RCC 7860 (cell line): ENCODE measurements at places on chromosomes 1 and 21.

GRCh38 chr1:244104309-244105060 is 53.4 kb downstream of the ZBTB18 start:
- DNase-seq = peak; percentile 99

DNA sequence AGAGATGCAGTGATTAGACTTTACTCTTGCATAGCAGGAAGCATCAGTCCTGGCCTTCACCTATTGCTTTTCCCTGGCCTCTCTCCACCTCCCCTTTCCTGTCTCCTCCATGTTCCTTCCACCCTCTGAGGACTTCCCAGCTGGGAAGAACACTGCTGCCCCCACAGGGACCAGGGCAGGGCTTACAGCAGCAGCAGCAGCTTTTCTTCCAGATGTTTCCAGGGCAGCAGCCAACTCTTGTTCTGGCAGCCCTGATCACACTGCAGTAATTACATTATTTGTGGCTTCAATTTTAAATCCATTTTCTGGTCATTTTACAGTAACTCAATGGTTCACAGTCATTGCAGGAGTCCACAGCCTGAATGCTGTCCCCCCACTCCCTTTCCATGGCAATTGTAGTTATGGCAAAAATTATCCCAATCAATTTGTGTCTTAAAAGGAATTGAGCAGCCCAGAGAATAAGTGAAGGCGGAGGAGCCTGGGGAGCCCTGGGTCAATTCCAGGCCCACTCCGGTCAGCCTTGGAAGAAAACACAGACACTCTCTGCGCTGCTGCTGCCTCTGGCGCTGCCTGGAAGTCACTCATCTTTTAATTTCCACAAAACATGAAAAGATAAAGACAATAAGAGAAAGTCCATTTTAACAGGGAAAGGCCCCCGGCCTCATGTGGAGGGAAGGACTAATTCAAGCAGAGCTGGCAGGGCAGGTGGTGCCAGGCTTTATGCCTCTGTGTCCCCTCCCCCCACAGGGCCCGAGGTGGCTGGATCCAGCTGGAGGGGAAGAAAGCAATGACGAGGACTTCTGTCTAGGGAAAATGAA is 148.6 kb downstream of the GRIK3 start:
- DNase-seq = no peak

GRCh38 chr1:25804964-25805862 is 5.2 kb downstream of the SELENON start:
- DNase-seq = no peak

DNA sequence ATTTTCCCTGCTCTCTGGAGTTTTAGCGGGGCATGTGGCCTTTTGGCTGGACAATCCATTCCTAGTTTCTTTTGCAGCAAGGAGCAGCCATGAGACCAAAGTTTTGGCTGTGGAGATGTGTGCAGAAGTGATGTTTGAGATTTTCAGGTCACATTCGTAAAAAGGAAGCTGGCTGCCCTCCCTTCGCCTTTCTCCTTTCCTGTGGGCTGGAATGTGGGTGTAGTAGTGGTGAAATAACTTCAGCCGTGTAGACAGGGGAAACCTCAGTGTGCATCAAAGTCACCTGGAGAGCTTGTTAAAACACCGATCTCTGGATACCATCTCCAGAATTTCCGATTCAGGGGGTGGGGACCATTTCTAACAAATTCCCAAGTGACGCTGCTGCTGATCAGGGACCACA is 5.3 kb upstream of the GPR88 start:
- no peak for DNase-seq

- DNase-seq = no peak
These were observed 1.4 kb upstream of the KRTAP10-2 start for GRCh38 chr21:44552681-44553080.

DNA sequence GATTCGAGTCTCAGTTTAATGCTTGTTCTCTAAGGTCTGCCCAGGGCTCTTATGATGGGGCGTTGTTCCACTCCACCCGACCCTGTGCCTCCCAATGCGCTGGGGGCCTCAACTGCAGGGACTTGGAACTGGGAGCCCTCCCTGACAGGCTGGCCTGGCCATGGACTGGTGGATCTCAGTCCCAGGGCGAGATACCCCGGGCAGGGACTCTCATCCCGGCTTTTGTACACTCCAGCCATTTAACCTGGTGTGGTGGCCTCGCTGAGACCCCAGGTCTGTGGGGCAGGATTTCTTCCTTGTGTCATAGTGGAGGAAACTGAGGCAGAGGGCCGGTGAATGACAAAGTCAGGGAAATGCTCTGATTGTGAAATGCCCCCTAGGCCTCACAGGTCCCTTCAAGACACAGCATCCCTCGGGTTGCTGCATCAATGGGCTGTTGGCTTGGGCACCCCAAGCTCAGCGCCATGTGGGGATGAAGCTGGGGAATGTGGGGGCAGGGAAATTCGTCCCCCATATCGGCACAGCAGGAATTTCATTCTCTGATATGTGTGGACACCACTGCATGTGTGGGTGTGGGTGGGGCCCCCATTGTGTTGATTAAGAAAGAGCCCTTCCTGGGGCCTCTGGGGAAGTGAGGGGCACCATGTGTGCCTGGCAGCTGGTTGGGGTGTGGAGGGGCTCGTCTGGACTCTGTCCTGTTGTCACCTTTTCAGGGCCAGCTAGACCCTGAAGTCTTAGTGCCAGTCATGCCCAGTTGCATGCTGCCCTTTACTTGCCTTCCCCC is 19.9 kb upstream of the ZNF678 start:
- DNase-seq = no peak

DNA sequence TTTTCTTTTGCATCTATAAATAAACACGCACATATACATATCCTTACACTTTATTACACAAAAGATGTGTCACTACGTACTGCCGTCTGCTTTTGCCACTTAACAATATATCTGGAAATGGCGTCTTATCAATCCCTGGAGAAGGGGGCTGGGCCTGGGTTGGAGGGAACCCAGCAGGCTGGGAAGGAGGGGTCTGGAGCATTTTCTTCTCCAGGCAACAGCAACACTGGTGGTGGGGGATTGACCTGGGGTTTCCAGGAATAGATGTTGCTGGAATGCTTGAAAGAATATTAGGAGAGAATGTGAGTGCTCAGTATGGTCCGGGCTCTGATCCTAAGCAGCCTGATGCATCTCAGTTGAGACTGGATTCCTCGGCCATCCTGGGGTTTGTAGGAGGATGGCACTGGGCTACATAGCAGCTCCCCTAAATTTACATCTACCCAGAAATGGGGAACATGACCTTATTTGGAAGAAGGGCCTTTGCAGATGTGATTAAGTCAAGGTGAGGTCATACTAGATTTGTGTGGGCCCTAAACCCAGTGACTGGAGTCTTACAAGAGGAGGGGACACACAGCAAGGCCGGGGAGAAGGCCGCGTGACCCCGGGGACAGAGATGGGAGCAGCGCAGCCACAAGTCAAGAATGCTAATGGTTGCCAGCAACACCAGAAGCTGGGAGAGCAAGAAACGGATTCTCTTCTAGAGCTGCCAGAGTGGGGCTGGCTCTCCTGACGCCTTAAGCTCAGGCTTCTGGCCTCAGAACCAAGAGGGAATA is 98.6 kb downstream of the SIK1 start:
- DNase-seq = no peak
